ENCODE measurements at places on chromosomes 12 and 14.

DNA sequence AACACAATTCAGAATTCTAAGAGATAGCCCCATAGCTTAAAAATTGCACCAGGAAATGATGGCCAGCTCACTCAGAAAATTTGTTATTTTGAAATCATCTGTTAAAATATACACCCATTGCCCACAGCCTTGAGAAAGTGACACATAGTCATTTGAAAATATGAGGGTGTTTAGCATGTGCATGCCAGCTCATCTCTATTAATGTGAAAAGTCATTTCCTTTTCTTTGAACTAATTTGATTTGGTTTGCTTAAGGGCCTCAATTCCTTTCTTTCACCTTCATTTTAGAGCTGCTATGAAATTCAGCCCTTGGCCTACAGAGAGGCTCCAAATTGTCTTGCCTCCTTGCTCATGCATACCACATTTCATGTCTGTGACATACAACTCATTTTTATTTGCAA is 241.4 kb downstream of the PHLDA1 start:
- DNase-seq = no peak

- no peak for DNase-seq
Measured at GRCh38 chr12:47604221-47604873, 101.5 kb downstream of the RPAP3 start.

GRCh38 chr12:42161529-42161928 is 16.9 kb upstream of the GXYLT1 start:
- DNase-seq = no peak

- no peak for DNase-seq
Measured at GRCh38 chr14:43411841-43412240, 1095.2 kb downstream of the FSCB start.

DNA sequence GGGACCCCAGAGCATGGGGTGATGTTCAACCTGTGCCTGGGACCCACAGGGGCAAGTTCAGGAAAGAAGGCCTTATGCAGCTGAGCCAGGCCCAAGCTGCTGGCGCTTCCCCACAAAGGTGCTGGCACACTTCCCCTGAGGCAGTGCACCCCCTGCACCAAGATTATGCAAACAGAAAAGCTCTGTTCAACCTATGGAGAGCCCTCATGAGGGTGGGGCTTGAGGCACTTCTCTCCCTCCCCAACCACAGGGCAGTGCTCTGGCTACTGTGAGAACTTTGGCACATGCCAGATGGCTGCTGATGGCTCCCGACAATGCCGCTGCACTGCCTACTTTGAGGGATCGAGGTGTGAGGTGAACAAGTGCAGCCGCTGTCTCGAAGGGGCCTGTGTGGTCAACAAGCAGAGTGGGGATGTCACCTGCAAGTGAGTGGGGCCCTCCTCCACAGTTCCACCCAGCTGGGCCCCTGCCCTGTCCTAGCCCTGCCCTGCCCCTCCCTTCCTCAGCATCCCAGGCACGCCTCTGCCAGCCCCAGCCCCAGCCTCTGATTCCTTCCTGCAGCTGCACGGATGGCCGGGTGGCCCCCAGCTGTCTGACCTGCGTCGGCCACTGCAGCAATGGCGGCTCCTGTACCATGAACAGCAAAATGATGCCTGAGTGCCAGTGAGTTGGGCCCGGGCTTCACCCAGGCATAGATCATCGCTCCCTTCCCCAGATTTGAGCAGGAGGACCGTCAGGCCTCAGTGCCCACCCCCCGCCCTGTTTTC is 5.5 kb upstream of the NXPH4 start:
- DNase-seq = no peak

DNA sequence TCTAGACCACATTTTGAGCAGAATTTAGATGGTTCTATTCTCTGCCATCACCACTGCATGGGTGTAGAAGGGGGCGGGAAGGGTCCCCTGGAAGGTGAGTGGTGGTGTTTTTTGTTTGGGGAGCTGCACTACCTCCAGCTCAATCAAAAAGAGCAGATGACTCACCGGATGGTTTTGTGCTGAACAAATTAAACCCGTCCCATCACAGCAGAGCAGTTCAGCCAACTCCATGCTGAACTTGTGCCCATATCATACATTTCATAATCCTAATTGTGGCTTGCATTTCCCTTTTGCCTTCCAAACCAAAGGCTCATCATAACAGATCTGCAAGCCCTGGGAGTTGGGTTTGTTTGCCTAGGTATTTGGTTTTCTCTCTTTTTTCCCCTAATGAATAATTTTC is 53.0 kb upstream of the RPH3A start:
- no peak for DNase-seq

DNA sequence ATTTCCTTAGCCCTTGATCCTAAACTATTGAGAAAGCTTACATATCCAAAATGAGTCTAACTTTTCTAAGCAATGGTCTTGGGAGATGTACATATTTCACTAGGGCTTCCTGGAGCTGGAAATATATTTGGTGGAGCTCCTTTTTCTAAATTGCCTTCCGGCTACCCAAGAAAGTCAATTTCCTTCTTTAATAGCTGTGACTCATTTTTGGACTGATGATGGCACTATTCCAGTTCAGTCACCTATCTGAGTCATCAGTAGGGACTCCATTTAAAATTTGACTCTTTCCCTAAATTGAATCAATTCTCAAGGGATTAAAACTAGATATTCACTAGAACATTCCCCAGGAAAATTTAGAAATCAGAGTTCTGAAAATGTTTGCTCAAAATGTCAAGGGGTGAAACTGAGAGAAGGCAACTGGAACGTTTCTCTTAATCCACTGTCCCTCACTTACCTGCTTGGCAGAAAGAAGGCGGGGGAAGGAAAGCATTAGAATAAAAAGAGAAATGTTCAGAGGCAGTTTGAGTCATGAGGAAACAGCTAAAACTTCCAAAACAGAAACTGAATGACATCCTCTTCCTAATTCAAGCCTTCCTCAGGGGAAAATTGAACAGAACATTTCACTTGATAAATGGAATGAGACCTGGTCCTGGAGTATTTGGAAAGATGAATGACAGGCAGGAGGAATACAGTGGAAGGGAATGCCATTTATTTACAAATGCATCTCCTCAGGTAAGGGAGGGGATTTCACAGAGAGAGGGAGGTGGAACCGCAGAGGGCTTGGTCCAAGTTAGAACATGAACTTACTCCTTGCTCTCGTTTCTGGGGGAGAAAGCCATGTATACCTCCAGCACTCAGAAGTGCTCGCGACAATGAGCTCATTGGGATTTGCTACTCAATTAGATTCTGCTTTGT is 91.2 kb downstream of the RGS6 start:
- DNase-seq = no peak

- DNase-seq = no peak
Measured at GRCh38 chr12:74229671-74230070, 308.0 kb upstream of the ATXN7L3B start.

DNA sequence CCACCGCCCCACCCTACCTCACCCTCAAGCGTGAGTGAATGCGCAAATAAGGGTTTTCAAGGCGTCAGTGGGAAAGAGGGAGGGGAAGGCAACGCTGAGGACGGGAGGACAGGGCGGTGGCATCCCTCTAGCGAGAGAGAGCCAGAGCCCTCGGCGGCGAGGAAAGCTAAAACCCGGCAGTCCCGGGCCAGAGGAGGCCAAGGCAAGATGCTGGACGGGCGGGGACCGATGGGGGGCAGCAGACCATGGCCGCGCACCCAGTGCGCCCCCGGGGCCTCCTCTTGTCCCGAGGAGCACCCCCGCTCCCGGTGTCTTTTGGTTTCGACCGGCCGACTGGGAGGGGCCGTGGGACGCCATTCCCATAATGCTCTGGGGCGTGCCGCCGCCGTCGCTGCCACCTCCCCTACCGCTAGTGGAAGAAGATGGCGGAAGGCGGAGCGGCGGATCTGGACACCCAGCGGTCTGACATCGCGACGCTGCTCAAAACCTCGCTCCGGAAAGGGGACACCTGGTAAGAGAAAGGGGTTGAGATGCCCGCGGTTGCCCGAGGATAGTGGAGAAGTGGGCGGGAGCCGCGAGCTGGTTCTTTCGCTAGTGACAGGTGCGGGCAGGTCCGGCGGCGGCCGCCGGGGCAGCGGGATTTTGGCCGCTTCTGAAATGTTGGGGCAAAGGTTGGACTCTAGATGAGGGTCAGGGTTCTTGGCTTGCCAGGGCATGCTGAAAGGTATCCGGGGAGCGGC is at the start of gene USP15:
Gene USP15 (plus strand): TSS at position 412 of the 740 bp plus-strand sequence. CDS start 11 bp downstream, at position 423.
- DNase-seq = peak; percentile 95

GRCh38 chr12:64669270-64669842 is 59.1 kb downstream of the RASSF3 start:
- no peak for DNase-seq

DNA sequence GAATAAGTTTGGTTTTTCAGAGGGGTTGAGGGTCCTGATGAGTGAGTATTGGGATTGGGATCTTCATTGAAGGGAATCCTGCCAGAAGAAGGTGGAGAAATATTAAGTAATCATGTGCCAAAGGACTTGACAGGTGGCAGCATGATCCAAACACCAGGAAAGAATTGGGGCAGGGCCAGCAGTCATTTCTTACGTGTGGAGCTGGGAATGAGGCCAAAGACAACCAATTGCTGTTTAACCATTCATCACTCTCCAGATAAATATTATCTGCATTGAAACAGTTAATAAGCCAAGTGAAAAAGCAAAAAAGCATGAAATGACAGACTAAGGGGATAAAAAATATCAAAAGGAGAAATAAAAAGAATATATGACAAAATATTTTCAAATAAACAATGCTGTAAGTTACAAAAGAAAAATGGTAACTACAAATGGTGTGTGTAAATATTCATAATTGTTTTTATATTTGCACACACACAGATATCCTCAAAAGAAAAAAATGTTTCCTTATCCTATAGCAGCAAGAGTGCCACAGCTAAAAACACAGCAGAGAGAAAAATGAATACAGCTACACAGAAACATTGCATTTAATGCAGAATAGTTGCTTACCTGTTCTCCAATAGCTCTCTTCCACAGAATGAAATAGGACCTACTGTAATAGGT is 26.2 kb downstream of the C2CD5 start:
- DNase-seq = peak; percentile 27

- DNase-seq = peak; percentile 48
Measured at GRCh38 chr14:92783813-92784431, 10.2 kb upstream of the GOLGA5 start.

Measured in astrocyte of the cerebellum (primary cell).